ENCODE measurements at places on chromosomes 16 and 17. TPM values are rescaled to one million over a fixed set of nuclear protein-coding genes. Genes with fewer than 3 reads are reported as not detected.

GRCh38 chr17:28953444-28954118 lies 2.3 kb upstream of the PHF12 start:
- peaks cover 13% of the 10 kb centered on the region for H3K36me3 ChIP-seq
- H3K4me3 ChIP-seq, result no peak overlapping the region
- no peaks in the 10 kb centered on the region for H3K27me3 ChIP-seq
- DNase-seq, result peak; percentile 61
- no peak overlapping the region for H3K27ac ChIP-seq

- H3K4me1 ChIP-seq, result peaks cover 13% of the 10 kb centered on the region
- no peak overlapping the region for H3K4me3 ChIP-seq
- no peak overlapping the region for H3K27ac ChIP-seq
- no peaks in the 10 kb centered on the region for H3K36me3 ChIP-seq
Measured at GRCh38 chr17:73172252-73172651, 7.4 kb downstream of the SSTR2 start.

DNA sequence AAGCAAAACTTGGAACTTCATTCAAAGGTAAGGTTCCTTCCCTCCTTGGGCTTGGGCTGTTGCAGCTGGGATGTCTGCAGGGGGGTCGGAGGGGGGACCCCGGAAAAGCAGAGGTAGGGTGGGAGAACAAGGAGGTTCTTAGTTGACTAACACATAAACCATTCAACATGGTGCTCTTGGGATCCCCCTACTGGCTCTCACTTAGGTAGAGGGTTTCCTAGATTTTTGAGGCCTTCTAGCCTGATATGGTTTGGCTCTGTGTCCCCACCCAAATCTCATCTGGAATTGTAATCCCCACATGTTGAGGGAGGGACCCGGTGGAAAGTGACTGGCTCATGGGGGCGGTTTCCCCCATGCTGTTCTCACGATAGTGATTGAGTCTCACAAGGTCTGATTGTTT lies 93.9 kb downstream of the RGS9 start:
- peaks cover 11% of the 10 kb centered on the region for H3K27me3 ChIP-seq
- no peak for DNase-seq
- H3K27ac ChIP-seq, result no peak overlapping the region
- H3K4me3 ChIP-seq, result no peak overlapping the region
- H3K36me3 ChIP-seq, result no peaks in the 10 kb centered on the region

- H3K4me3 ChIP-seq, result no peak overlapping the region
- H3K27me3 ChIP-seq, result no peaks in the 10 kb centered on the region
- H3K4me1 ChIP-seq, result peaks cover 20% of the 10 kb centered on the region
- peaks cover 9% of the 10 kb centered on the region for H3K36me3 ChIP-seq
- H3K27ac ChIP-seq, result no peak overlapping the region
- DNase-seq, result no peak
Measured at GRCh38 chr16:50183316-50183715, 30.2 kb downstream of the TENT4B start.

- no peak for DNase-seq
- H3K36me3 ChIP-seq, result peaks cover 24% of the 10 kb centered on the region
- no peaks in the 10 kb centered on the region for H3K27me3 ChIP-seq
Measured at GRCh38 chr17:17826942-17827785, 9.6 kb downstream of the SREBF1 start.

- H3K4me3 ChIP-seq, result no peak overlapping the region
- H3K4me1 ChIP-seq, result peaks cover 3% of the 10 kb centered on the region
- H3K27me3 ChIP-seq, result no peaks in the 10 kb centered on the region
- H3K27ac ChIP-seq, result no peak overlapping the region
- DNase-seq, result no peak
- H3K36me3 ChIP-seq, result no peaks in the 10 kb centered on the region
Measured at GRCh38 chr17:69473841-69474831, 59.6 kb downstream of the MAP2K6 start.

- peaks cover 29% of the 10 kb centered on the region for H3K27me3 ChIP-seq
- peaks cover 52% of the 10 kb centered on the region for H3K4me1 ChIP-seq
- peak within 1 kb of the TSS; percentile 95 for H3K27ac ChIP-seq
- DNase-seq, result no peak
- peaks cover 44% of the 10 kb centered on the region for H3K36me3 ChIP-seq
Measured at GRCh38 chr17:55421179-55421934, at the start of gene MMD. MMD (minus strand) TSS chr17:55421835; CDS start chr17:55421695, 140 bp downstream.

GRCh38 chr17:49851387-49852291 lies 3.8 kb upstream of the TAC4 start:
- H3K27me3 ChIP-seq, result peaks cover 9% of the 10 kb centered on the region
- H3K27ac ChIP-seq, result peak overlapping the region; percentile 93
- H3K36me3 ChIP-seq, result peaks cover 1% of the 10 kb centered on the region
- peak; percentile 71 for DNase-seq
- H3K4me1 ChIP-seq, result peaks cover 19% of the 10 kb centered on the region

GRCh38 chr16:80346111-80346632 lies 194.6 kb upstream of the DYNLRB2 start:
- H3K36me3 ChIP-seq, result no peaks in the 10 kb centered on the region
- H3K27ac ChIP-seq, result no peak overlapping the region
- no peak overlapping the region for H3K4me3 ChIP-seq
- H3K27me3 ChIP-seq, result peaks cover 4% of the 10 kb centered on the region

DNA sequence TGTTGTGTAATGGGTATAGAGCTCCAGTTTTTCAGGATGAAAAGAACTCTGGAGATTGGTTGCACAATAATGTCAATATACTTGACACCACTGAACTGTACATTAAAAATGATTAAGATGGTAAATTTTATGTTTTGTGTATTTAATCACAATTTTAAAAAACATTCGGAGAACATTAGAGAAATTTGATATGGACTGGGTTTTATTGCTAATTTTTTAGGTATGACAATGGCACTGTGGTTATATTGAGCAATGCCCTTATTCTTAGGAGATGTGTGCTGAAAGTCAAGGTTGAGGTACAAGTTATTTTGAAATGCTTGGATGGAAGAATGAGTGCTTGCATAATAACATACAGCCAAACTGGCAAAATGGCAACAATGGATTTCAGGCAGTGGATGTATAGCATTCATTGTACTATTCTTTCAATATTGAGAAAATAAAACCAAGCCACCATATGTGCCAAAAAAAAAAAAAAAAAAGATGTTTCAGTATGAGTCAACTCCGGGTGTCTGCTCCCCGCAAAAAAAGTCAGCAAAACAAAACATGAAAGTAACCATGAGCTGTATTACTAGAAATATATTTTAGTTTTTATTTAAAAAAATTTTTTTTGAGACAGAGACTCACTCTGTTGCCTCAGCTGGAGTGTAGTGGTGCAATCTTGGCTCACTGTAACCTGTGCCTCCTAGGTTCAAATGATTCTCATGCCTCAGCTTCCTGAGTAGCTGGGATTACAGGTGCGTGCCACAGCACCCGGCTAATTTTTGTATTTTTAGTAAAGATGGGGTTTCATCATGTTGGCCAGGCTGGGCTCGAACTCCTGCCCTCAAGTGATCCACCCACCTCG lies 19.8 kb downstream of the HOXB1 start:
- peaks cover 8% of the 10 kb centered on the region for H3K36me3 ChIP-seq
- peaks cover 61% of the 10 kb centered on the region for H3K4me1 ChIP-seq
- DNase-seq, result peak; percentile 67
- peak overlapping the region; percentile 39 for H3K4me3 ChIP-seq
- peak overlapping the region; percentile 88 for H3K27ac ChIP-seq

GRCh38 chr17:31838636-31839225 lies 20.3 kb downstream of the COPRS start:
- no peaks in the 10 kb centered on the region for H3K36me3 ChIP-seq
- H3K27me3 ChIP-seq, result peaks cover 9% of the 10 kb centered on the region
- H3K4me3 ChIP-seq, result no peak overlapping the region
- no peak for DNase-seq

GRCh38 chr16:86697715-86698114 lies 119.4 kb downstream of the FOXL1 start:
- H3K4me1 ChIP-seq, result no peaks in the 10 kb centered on the region
- H3K36me3 ChIP-seq, result no peaks in the 10 kb centered on the region
- peaks cover under 1% of the 10 kb centered on the region for H3K27me3 ChIP-seq
- no peak overlapping the region for H3K4me3 ChIP-seq

DNA sequence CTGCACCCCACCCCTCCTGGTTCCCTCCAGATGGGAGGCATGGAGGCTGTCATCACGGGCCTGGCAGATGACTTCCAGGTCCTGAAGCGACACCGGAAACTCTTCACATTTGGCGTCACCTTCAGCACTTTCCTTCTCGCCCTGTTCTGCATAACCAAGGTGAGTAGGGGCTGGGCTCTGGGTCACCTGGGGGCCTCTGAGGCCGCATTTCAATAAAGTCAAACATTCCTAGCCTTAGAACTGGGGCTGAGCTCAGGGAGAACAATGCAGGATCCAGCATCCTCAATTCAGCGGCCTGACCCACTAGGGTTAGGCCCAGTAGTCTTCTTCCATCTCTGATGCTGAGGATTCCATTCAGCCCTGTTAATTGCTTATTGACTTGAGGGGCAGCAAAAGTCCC lies 42.1 kb downstream of the SLC6A2 start:
- peaks cover 3% of the 10 kb centered on the region for H3K4me1 ChIP-seq
- no peak overlapping the region for H3K4me3 ChIP-seq
- no peaks in the 10 kb centered on the region for H3K27me3 ChIP-seq
- H3K27ac ChIP-seq, result no peak overlapping the region

DNA sequence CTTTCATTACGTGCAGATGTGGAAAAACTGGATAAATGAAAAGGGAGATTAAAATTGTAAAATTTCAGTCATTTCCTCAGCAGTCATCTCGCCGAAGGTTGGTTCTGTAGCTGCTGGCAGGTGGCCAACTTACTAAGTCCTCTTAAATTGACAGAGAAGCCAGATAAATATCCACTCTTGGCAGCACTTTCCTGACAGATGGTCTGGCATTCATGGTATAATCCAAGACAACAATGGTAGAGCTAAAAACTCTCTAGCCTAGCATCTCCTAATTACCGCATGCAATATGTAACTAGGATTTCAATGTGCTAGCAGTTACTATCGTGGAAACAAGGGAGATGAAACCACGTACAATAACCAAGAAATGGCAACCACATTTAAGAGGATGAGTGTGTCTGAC lies 306.3 kb downstream of the CNTNAP4 start:
- no peak overlapping the region for H3K27ac ChIP-seq
- H3K4me1 ChIP-seq, result no peaks in the 10 kb centered on the region
- H3K36me3 ChIP-seq, result no peaks in the 10 kb centered on the region

DNA sequence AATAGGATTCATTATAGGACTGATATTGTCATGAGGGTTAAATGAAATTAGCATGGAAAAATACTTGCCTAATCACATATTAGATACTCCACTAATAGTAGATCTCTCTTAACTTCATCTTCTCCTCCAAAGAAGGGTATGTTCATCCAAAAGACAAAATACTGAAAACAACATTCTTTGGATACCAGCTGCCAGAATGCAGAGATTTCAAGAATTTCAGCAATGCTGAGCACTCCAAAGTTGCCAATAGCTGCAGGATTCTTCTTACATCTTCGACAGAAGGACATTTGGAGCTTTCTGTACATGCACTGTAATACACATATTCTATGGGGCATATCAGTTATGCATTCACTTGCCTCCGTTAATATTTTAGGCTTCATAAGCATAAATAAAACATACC lies 436.5 kb downstream of the HAPSTR1 start:
- no peaks in the 10 kb centered on the region for H3K27me3 ChIP-seq
- no peaks in the 10 kb centered on the region for H3K4me1 ChIP-seq
- H3K36me3 ChIP-seq, result no peaks in the 10 kb centered on the region
- H3K4me3 ChIP-seq, result no peak overlapping the region

- H3K4me3 ChIP-seq, result peak overlapping the region; percentile 90
- H3K36me3 ChIP-seq, result peaks cover 44% of the 10 kb centered on the region
- H3K27me3 ChIP-seq, result no peaks in the 10 kb centered on the region
- peak overlapping the region; percentile 92 for H3K27ac ChIP-seq
- no peak for DNase-seq
Measured at GRCh38 chr16:11852092-11852809, 909 bp upstream of the RSL1D1 start.

- peak overlapping the region; percentile 52 for H3K4me3 ChIP-seq
- peaks cover 33% of the 10 kb centered on the region for H3K36me3 ChIP-seq
- H3K27ac ChIP-seq, result peak overlapping the region; percentile 82
- H3K4me1 ChIP-seq, result peaks cover 42% of the 10 kb centered on the region
- DNase-seq, result no peak
Measured at GRCh38 chr17:63838631-63839171, 3.8 kb downstream of the SMARCD2 start.

DNA sequence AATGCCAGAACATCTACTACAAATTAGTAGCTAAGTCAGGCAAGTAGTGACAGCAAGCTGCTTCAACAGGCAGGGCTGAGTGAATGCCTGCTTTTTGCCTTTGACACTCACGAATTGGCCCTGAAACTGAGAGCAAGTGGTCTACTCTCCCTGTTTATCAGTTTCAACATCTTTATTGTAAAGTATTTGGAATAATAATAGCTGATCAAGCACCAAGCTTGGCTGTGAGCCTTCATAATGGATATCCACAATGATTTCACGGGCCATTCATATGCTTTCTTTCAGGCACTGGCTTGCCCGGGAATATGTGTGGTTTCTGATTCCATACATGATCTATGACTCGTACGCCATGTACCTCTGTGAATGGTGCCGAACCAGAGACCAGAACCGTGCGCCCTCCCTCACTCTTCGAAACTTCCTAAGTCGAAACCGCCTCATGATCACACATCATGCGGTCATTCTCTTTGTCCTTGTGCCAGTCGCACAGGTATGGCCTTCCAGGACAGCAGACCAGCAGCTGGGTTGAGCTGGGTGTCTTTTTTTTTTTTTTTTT lies 5.2 kb downstream of the TLCD3A start:
- no peak for DNase-seq
- no peak overlapping the region for H3K4me3 ChIP-seq
- H3K27ac ChIP-seq, result no peak overlapping the region
- peaks cover 28% of the 10 kb centered on the region for H3K4me1 ChIP-seq

GRCh38 chr17:37693328-37693727 lies 50.1 kb upstream of the DDX52 start:
- no peak for DNase-seq
- peaks cover 2% of the 10 kb centered on the region for H3K4me1 ChIP-seq
- H3K36me3 ChIP-seq, result no peaks in the 10 kb centered on the region
- H3K4me3 ChIP-seq, result no peak overlapping the region
- H3K27ac ChIP-seq, result no peak overlapping the region
- peaks cover 3% of the 10 kb centered on the region for H3K27me3 ChIP-seq

DNA sequence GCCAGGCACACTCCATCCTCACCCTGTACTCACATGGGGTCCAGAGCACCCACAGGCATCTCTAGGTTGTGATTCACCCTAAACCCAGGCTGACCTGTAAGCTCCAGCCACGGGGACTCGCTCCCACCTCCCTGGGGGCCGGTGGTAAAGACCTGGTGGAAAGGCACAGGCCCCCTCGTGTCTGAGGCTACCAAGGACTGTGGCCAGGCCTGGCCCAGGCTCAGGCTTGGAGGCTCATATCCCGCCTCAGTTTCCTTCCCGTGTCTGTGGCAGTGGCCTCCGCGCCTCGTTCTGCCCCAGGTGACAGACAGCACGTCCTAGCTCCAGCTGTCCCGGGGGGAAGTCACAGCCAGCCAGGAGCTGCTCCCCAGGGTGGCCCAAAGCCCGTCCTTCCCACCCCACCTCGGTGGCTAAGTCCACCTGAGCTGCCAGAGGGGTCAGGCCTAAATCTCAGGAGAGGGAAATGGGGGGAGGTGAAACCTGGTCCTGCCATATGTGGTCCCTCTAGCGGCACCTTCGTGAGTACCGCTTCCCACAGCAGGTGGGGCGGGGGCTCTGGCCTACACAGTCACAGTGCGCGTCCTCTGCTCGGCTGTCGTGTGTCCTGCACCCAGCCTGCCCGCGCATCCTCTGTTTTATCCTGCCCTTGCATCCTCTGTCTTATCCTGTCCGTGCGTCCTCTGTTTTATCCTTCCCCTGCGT lies 12.6 kb downstream of the CDH15 start:
- no peaks in the 10 kb centered on the region for H3K27me3 ChIP-seq
- no peaks in the 10 kb centered on the region for H3K36me3 ChIP-seq
- peaks cover 6% of the 10 kb centered on the region for H3K4me1 ChIP-seq
- no peak overlapping the region for H3K27ac ChIP-seq

Gene EPX
- total RNA-seq, result not detected

Gene IRX3
- not detected for total RNA-seq

Gene NPB
- 0.69 TPM for total RNA-seq

Gene RCVRN
- not detected for total RNA-seq

Gene YWHAE
- total RNA-seq, result 340 TPM

Gene DHRS7C
- total RNA-seq, result not detected

Gene OR1A1
- total RNA-seq, result not detected
